ENCODE measurements at places on chromosomes 12 and 14. TPM values are rescaled to one million over a fixed set of nuclear protein-coding genes. Genes with fewer than 3 reads are reported as not detected.

SMOC1 gene
- 33.7 TPM for total RNA-seq

INSM2 gene
- 2.3 TPM for total RNA-seq

CLEC2A gene
- not detected for total RNA-seq

WNT5B gene
- total RNA-seq = 18.7 TPM

B4GALNT3 gene
- 3.0 TPM for total RNA-seq

DLGAP5 gene
- total RNA-seq = 8.8 TPM

DTX3 gene
- 58.1 TPM for total RNA-seq

RIPK3 gene
- 0.69 TPM for total RNA-seq

DTD2 gene
- total RNA-seq = 55.8 TPM

ERBB3 gene
- 6.2 TPM for total RNA-seq

Measured in diencephalon (tissue), 1 donor.